Kidney epithelial cell (primary cell): ENCODE measurements at places on chromosomes 2 and 18. TPM values are rescaled to one million over a fixed set of nuclear protein-coding genes. Genes with fewer than 3 reads are reported as not detected.

ANO7 gene
- total RNA-seq = 1.9 and 2.9 TPM in 2 replicates

B3GNT7 gene
- total RNA-seq = 8.8 and 12.2 TPM in 2 replicates

KRTCAP3 gene
- total RNA-seq = 8.1 and 10.0 TPM in 2 replicates

KIAA2012 gene
- not detected in 2 replicates for total RNA-seq

MAP2 gene
- 53.3 and 58.1 TPM in 2 replicates for total RNA-seq

GRHL1 gene
- 6.2 and 7.0 TPM in 2 replicates for total RNA-seq

SERPINB4 gene
- total RNA-seq = not detected in 2 replicates

PAIP2B gene
- total RNA-seq = 1.9 and 2.9 TPM in 2 replicates
